ENCODE measurements at places on chromosomes 4 and X.

- DNase-seq = no peak
Measured at GRCh38 chr4:14254926-14255325, 627.4 kb upstream of the BOD1L1 start.

DNA sequence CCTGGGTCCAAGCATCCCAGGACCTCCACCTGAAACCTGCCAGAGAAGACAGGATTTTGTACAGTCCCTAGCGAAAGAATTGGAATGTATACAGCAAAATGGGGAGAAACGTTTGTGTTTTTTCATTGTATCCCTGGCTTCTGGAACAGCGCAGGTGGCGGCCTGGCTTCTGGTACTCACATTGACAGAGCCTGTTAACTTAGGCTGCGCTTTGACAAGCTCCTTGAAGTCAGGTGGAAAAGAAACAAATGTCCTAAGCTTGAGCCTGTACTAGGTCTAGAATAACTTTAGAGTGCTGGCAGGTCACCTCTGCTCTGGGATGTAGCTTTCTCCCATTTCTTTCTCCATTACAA, 343.7 kb upstream of the KLF3 start:
- DNase-seq = no peak

DNA sequence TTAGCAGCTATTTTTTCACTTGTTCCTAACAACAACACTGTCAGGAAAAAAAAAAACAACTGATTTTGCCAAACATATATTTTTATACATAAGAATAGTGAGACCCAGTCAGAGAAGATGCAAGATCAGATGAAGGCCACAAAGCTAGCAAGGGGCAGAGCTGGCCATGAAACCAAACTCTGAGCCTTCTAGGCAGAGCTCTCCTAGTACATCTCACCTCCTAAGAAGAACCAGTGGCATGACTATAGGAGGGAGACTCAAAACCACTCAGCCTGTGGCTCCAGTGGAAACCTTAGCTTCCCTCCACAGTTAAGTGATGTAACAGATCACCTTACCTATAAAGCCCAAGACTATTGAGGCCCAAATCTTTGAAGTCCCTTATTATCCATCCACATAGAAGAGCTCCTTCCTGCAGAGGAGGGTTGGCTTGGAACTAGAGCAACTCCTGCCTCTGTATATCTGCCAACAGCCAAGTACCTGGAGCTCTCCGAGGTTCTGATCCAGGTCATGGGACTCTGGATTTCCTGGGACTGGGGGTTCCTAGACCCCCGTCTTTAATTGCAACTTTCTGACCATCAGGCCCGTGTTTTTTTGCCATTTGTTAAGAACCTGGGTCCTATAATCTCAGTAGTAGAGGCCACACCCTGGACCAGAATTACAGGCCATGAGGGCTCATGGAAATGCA, 136.5 kb downstream of the SH3KBP1 start:
- DNase-seq = no peak

DNA sequence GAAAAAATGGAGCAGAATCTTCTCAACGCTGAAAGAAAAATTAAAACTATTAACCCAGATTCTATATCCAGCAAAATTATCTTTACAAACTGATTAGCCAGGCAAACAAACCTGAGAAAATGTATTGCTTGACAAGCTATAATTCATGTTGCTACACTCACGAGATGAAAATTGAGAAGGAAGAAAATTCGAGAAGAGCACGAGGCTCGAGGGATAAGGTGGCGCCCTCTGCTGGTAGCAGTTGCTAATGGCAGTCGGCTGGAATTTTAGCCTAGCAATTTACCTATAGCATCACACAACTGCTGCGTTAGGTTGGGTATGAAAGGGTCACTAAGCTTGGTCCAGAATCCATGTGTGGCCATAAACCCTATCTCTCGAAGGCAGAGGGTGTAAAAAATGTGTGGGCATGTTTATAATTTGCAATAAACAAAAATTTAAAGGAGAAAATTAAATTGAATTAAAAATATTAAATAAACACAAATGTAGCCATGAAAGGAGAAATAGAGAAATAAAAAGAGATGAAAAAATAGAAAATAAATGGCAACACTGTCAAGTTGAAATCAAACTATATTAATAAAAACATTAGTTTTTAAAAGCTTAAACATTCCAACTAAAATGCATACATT, 126.6 kb downstream of the PPP4R3C start:
- DNase-seq = peak; percentile 0

- peak; percentile 58 for DNase-seq
Measured at GRCh38 chr4:153465615-153466080, 512 bp upstream of the TMEM131L start.

- DNase-seq = peak; percentile 93
Measured at GRCh38 chrX:155334486-155335336, at the start of gene CLIC2. TSS of gene CLIC2 (minus strand) at chrX:155334614. CDS start at chrX:155334427, 187 bp downstream.

DNA sequence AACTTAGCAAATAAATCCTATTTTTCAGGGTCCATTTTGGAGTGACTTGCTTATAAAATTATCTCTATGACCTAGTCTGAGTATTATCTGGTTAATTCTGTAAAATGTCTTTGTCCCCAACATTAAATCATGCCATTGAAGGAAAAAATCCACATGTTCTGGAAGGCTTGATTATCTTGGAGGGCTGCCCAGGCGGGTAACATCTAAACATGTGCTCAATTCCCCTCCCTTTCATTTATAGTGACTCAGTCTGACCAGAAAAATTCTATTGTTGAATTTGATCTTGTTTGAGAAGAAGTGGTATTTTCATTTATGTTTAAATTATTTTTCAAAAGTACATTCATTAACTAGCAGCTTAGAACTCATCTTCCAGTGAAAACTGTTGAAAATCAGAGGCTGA, 55.4 kb upstream of the SLC10A7 start:
- DNase-seq = peak; percentile 48

- DNase-seq = no peak
Measured at GRCh38 chrX:137101273-137101990, 67.6 kb upstream of the GPR101 start.

DNA sequence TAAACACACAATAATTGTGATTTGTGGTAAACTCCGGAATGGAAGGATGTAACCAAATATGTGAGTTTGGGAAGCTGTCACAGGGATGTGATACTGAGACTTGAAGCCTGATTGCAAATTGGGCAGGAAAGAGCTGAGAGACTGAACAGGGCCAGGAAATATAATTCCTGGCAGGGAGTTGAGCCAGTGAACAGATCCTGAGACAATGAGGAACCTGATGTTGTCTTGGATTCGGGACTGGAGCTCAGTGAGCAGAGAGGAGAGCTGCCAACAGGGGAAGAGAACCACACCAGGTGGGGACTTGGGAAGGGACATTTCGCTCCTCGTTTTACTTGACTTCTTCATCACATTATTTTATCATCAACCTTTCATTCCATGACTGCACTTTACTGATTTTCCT, 386.0 kb downstream of the TLL1 start:
- no peak for DNase-seq

DNA sequence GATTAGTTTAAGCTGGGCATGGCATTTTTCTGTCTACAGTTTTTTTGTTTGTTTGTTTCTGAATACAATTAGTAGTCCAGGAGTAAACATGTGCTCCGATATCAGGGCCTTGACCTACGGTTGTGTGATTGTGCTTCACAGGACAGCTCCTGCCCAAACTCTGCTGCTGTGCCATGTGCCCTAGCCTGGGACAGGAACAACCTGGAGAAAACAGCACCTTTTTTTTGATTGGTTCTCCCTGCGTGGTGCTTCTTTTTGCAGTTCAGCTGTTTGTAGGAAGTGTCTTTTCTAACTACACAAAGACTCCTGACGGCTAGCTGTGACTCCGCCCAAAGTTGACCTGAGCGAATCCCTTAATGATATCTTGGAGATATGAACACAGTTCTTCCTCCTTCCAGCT, 158.8 kb downstream of the ATP10D start:
- DNase-seq = no peak

DNA sequence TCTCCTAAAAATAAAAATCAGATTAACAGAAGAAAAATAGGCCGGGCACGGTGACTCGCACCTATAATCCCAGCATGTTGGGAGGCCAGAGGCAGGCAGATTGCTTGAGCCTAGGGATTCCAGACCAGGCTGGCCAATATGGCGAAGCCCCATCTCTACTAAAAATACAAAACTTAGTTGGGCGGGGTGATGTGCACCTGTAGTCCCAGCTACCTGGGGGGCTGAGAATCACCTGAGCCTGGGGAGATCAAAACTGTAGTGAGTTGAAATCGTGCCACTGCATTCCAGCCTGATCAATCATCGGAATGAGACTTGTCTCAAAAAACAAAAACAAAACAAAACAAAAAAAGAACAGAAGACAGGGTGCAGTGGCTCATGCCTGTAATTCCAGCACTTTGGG, 32.8 kb upstream of the NOCT start:
- DNase-seq = no peak

- DNase-seq = no peak
Measured at GRCh38 chr4:38241541-38241940, 281.3 kb downstream of the PTTG2 start.

Measured in fibroblast of the aortic adventitia (primary cell).